ENCODE measurements at places on chromosomes 3 and 15.

GRCh38 chr3:181457756-181458155 is 254.0 kb upstream of the SOX2 start:
- DNase-seq = no peak

- DNase-seq = no peak
These were observed 91.7 kb downstream of the APBA2 start for GRCh38 chr15:28977377-28978010.

DNA sequence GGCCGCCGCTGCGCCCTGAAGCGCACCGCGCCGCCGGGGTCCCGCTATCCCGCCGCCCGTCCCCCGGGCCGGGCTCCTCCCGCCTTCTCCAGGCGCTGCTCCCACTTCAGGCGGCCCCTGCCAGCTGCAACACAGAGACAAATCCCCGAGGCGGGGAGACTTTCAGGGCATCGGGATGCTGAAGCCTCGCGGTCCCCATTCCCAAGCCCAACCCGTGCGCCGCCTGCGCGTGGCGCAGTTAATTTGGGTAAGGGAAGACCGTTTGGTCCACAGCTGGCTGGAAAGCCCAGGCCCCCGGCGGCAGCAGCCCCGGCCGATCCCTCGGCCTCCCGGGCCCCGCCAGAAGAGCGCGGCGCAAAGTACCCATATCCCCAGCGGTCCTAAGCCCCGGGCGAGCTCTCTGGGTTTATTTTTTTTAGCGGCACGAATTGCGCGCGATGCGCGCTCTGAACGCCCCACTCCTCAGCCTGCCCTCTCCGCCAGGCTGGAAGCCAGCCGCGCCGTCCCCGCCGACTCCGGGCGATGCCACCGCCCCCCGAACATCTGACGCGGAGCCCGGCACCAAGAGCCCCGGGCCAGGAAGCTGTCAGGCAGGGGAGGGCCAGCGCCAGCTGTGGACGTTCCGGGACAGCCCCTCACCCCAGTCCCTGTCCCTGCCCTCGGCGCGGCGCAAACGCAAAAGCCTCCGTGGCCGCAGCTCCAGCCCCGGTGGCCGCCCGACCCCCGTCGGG is 517 bp downstream of the FBN1 start:
- DNase-seq = no peak

GRCh38 chr3:100260081-100260684 is 609 bp upstream of the TBC1D23 start:
- DNase-seq = no peak

DNA sequence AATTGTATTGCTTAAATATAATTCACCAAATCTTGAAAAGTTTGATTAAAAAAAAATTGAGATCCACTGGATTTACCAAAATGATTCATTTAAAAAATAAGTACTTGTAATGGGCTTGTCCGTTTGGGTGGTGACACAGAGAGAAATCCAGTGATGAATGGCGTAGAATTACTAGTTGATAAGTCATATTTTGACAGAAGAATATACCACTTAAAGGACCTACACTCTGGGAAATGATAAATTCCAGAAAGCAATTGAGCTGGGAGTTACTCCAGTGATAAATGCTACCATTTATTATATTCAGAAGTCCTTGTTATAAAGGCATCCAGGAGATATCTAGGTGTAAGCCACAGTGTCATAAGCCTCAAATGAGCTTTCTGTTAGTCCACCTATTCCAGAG is 141.8 kb upstream of the CFAP20DC start:
- no peak for DNase-seq

DNA sequence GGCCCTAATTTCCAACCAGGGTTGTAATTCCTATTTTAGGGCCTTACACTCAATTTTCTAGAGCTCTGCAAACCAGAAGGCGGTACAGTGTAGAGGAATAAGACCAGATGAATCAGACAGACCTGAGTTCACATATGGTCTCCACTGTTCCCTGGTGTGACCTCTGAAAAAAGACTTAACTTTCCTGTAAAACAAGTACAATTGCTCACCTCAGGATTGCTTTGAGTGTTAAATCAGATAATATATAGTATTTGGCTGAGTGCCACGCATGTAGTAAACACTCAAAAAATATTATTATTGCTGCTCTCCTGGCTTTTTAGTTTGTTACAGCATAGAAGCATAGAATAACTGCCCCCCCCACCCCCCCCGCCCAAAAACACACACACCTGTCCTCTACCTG is 51.0 kb upstream of the STT3B start:
- no peak for DNase-seq

DNA sequence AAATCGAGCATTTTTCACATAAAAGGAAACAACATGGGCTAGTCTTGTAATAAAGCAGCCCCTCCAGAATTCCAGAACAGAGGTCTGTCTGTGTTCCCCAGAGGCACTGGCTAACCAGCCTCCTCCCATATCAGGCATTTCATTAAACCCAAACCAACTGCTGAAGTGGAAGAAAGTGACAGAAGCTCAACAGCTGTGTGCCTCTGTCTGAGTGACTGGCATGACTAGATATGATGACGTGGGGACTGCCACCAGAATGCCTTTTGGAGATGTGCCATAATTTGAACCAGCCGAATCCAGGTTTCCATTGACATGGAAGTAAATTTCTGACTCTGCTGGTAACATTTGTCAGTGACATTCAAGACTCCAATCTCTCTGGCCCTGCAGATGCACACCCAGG is 8.7 kb downstream of the LIMD1 start:
- no peak for DNase-seq
